ENCODE measurements at places on chromosomes 6 and 20.
A peak's percentile ranks its signal among the peaks of the same experiment; 100 is the strongest.

DNA sequence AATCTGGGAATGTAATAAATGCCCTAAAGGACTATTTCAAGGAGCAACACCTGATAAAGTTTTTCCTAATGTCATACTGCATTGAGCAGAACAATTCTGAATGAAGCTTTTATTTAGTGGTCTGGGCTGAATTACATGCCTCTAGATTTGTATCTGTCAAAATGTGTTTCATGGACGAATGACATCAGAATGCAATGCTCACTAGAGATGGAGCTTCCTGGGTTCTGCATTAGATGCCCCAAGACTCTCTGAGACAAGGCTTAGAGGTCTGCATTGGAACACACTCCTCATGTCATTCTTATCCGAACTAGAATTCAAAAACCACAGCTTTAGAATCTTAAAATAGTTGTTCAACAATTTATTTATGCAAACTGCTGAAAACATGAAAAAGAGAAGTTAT, 62.0 kb downstream of the SYNE1 start:
- DNase-seq = no peak

GRCh38 chr6:40573221-40573620, 13.9 kb downstream of the LRFN2 start:
- no peak for DNase-seq

DNA sequence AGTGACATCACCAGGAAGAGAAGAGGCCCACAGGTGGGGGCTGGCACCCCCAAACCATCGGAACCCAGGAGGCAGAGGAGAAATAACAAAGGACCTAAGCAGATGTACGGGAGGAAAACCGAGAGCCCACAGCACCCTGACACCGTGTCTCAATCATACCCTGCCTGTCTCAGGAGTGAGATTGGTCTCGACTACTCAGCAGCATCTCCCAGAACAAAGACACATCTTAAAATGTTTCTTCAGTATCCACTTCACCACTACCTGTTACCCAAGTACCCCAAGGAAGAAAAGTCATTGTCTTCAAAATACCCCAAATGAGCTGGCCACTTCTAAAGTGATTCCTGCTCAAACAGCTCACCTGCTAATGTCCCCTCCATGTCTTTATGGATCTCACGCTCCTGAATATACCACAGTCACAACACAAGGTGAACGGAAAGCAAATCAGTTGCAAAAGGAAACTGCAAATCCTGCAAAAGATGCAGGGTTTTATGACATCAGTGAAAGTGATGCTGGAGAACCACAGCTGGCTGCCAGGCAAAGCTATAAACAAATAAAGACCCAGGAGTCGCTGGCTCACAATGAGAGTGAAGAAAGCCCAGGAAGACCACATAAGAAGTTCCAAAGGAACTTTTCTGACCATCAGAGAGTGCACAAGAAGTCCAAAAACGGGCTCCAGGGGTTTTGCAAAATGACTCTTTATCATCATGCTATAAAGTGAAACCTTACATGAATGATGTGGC, 44.1 kb downstream of the PREX1 start:
- no peak for DNase-seq

GRCh38 chr6:101936516-101936915, 543.0 kb downstream of the GRIK2 start:
- DNase-seq = peak; percentile 30

DNA sequence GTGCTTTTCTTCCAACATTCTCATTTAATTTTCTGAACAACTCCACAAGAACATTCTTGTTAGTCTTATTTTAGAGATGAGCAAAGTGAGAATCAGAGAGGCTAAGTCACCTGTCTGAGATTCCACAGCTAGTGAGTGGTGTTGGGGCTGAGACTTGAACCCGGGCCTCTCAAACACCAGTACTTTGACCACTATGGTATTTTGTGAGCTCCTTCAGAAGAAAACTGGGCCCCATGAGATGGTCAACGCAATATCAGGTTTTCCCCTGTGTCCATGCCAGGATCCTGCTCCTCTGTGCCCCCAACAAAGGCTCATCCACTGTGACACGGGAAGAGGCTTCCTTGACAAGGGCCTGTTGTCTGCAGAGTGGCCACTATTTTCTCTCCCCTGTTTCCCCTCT, 51.9 kb downstream of the MAFB start:
- no peak for DNase-seq

DNA sequence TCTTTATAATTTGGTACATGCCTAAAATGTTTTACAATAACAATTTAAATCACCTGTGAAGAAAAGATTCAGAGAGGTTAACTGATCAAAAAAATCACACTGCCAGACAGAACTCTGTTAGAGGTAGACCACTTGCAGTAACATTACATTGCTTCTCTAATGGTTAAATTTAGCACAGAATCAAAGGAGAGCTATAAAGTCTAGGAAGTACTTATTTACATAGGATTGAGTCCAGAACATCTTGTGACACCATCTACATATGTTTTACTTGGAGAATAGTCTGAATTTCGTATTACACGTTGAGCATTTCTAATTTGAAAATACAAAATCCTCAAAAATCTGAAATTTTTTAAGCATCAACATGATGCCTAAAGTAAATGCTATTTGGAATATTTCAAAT, 17.2 kb upstream of the TBC1D20 start:
- no peak for DNase-seq

GRCh38 chr6:164034602-164035140, 620.2 kb downstream of the QKI start:
- DNase-seq = no peak

- DNase-seq = no peak
These were observed 13.2 kb downstream of the GCNT2 start for GRCh38 chr6:10534419-10534762.

DNA sequence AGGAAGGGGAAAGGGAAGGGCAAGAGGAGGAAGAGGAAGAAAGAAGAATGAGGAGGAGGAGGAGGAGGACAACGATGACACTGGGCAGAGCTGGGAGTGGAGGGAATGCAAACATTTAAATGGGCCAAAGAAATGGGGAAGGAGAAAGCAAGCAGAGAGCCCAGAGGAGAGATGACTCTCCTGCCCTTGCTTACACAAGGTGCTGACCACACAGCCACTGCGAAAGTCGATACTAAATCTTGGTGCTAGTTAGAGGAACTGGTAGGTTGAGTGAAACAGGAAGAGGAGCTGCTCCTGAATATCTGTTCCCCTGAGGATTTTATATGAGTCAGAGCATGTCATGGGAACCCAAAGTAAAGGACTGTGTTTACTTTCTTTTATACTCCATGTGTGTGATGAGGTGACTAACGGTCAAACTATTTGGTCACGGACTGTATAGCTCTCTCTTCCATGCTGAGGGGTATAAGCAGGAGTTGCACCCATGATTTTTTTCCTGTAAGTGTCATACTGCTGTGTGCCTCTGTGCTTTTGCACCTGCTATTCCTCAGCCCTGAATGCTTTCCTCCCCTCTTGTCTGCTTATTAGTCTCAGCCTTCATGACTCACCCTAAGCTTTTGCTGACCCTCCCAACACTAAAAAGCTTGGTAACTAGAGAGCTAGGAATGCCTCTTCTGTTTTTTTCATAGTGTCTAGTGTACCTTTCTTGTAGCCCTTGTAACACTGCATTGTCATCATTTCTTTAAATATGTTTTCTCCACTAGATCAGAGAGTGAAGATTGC, 9.5 kb upstream of the PAQR8 start:
- no peak for DNase-seq

DNA sequence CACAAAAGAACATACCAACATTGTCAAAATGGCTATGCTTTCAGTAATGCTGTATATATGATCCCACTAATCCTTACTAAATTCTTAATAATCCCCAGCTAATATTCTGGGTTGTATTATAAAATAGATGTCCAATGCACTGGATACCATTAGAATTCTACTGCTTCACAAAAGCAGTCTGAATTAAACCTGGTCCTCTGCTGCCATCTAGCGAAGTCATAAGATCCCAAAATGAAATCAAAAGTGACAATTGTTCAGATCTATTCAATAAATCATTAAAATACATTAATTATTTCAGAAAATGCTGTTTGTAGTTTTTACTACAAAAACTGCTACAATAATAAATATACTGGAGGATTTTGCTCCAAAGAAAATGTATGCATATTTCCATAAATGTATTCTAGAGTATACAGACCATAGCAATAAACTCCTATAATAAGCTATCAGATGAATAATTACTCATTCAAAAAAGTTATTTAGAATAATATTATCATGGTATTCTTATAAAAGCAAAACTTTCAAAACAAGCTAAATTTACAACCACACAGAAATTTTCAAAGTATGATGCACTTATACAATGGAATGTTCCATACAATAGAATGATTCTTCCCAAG, 92.6 kb downstream of the RNGTT start:
- peak; percentile 74 for DNase-seq

GRCh38 chr20:8443464-8444072, 311.5 kb downstream of the PLCB1 start:
- no peak for DNase-seq

DNA sequence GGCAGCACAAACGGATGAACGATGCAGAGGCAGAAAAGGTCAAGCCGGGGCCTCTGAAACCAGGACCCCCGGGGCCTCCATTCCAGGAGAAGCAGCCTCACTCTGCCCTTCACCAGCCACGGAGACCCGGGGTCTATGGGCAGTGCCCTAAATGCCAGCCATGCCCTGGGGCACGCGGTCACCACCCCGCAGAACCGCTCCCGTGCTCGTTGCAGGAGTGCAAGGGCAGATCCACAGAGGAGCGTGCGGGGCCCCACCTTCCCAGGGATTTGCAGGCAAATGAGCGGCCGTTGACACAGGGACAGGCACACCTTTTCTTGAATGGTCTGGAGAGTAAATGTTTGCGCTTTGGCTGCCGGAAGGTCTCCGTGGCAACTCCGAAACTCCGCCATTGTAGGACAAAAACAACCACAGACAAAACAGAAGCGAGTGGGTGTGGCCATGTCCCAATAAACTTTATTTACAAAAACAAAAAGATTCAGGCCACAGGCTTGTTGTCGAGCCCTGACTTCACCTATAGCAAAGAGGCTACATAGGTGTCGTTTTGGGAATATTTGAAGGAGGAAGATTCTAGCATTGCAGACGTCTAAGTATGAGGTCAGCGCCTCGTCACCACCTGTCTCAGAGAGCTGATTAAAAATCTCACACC, 163.3 kb downstream of the TAF4 start:
- DNase-seq = no peak

DNA sequence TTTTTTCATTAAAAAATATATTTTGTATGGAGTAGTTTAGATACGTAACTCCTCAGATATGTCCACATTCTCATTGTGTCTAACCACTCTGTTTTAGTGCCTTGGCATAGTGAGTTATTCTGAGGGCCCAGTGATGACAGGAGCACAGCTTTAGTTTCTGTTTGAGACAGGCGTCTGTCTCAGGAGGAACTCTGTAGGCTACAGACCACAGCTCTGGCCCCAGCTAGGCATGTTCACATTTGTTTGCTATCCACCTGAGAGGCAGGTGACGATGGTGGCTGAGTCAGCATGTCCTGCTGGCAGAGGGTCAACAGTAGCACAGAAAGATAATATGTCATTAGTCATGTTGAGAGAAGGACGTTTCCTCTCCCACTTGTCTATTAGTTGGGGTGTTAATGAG, 16.3 kb downstream of the LRRC1 start:
- DNase-seq = no peak

GRCh38 chr20:33790566-33790965, 20.6 kb upstream of the CHMP4B start:
- no peak for DNase-seq

GRCh38 chr6:168101590-168102314, 22.7 kb upstream of the FRMD1 start:
- no peak for DNase-seq

GRCh38 chr6:159464816-159465215, 228.2 kb downstream of the SOD2 start:
- DNase-seq = no peak

- no peak for DNase-seq
These were observed 62.0 kb upstream of the SMLR1 start for GRCh38 chr6:130765181-130765727.

- no peak for DNase-seq
These were observed 152.0 kb downstream of the ANKRD60 start for GRCh38 chr20:58076405-58076804.

DNA sequence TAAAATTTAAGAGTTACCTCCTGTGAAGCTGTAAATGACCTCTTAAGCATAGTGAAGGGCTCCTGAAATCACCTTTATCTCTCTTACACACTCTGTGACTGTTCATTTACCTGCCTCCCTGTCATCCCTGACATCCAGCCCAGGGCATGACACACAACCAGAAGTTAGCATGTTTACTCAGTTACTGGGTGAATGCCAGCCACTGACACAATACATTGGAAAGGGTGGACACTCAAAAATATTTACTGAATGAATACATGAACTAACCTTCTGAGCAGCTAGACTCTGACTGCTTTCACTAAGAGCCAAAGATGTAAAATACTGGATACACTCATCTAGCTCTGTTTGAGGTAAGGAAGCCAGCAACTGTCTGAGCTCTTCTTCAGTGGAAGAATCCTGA, 25.3 kb downstream of the SERAC1 start:
- no peak for DNase-seq

- no peak for DNase-seq
These were observed 59.0 kb upstream of the EEF1A1 start for GRCh38 chr6:73579851-73580246.

DNA sequence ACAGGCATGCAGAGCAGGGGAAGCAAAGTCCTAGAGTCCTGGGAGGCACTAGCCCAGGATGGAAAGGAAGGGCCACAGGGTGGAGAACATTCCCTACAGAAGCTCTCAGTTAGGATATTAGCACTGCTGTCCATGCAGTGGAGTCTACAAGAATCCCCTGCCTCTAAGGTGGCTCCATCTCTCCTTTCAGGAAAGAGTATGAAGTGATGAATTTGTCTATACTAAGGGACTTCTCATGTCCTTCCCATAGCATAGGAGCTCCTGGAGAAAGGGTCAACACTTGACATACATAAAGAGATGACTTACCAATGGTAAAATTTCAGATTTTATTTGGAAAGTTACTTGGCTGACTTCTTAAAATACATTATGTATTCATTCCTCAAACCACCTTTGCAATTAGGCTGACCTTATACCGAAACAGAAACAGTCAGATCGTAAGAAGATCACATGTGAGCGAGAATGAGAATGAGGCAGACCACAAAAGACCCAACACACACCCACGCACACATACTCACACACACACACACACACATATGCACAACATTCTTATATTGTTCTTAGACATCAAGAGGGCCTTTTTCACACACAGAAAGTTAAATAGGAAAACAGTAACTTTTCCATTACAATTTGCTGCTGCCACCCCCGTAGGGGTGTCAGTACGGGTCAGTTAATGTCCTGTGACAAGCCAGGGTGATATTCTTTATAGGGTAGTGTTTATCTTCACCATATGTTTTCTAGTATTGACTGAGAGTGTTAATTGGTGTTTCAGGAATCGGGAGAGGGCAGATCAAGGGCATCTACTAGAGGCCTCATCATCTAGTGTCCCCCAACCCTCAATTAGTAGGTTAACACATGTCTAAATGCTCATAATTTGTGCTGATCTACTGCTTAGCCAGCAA, 159.4 kb downstream of the FAXC start:
- no peak for DNase-seq

DNA sequence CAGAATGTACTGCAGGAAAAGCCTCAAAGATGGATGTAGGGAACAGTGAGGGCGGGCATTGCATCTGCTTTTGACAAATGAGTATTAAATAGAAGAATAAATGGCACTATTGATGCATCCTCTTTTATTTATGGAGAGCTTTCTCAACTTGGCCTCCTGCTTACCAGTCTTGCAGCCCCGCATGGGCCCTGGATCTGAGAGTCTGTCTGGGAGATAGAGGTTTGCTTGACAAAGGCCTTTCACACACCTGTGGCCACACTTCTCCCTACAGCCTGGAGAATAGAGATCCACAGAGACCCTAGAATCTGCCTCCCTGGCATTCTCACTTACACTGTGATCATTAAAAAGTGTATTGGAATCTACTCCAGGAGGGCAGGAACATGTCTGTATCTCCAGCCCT, 203.8 kb upstream of the CDH4 start:
- DNase-seq = no peak

GRCh38 chr6:36698871-36699271, 1.2 kb downstream of the RAB44 start:
- no peak for DNase-seq

All from brain (organoid and tissue), 16 donors.